Stimulated activated CD8-positive, alpha-beta memory T cell treated with anti-CD3 and anti-CD28 coated beads, Interleukin-4, amount 100 ng/mL, for 4 hours (primary cell): ENCODE measurements at places on chromosomes 12 and 14.

- DNase-seq: no peak
These were observed 874 bp downstream of the CDC42BPB start for GRCh38 chr14:103056322-103057027.

GRCh38 chr12:112023759-112024396 lies 10.7 kb downstream of the ERP29 start:
- DNase-seq: no peak

DNA sequence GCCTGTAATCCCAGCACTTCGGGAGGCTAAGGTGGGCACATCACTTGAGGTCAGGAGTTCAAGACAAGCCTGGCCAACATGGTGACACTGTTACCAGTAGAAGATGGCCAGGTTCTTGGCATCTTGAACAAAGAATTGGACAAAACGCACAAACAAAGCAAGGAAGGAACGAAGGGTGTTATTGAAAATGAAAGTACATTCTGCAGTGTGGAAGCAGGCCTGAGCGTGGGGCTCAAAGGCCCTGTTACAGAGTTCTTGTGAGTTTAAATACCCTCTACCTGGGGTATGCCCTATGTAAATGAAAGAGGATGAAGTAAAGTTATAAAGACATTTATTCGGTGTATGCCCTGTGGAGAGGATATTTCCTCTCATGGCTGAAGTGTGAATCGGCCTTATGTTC lies 20.8 kb upstream of the CDK17 start:
- no peak for DNase-seq

- DNase-seq: no peak
These were observed 378.1 kb downstream of the DAD1 start for GRCh38 chr14:22210906-22211305.

GRCh38 chr14:23094666-23095195 lies at the start of gene ACIN1:
Gene ACIN1 (minus strand): TSS chr14:23095136. CDS start chr14:23095112, 24 bp downstream.
- DNase-seq: peak; percentile 56

GRCh38 chr12:80053051-80053790 lies 46.1 kb upstream of the OTOGL start:
- DNase-seq: no peak

- no peak for DNase-seq
These were observed 218.6 kb upstream of the ATP2B1 start for GRCh38 chr12:89927226-89927698.

- no peak for DNase-seq
These were observed 268.9 kb upstream of the ATP2B1 start for GRCh38 chr12:89977405-89978085.

DNA sequence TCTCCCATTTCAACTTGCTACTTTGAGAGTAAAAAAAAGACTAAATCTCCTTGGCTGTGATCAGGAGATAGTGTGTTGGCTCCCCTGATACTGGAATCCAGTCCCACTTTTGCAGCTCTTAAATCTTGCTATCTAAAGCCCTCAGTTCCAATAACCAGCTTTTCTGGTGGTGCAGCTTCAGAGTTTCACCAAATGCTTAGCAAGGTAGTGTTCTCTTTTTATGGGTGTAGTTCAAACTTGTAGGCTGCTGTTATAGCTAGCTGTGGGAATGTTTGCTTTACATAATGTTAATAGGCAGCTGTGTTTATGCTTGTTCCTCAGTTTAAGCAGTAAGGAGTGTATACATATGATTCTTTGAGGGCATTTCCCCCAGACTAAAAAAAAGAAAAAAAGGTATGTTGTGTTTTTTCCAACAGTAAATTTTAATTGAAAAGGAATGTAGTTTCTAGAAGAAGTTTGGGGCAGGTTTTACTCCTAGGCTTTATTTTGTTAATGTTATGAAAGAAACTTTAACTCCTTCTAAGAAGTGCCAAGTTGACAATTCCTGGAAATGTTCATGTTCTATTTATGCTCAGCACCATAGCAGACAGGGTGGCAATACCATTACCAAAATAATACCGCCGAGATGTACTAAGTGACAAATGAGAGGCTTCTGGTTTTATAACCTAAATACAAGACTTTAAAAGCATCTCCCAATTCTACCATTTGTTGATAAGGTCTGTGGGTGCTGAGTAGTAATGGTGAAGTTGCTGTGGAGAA lies 12.1 kb downstream of the CRADD start:
- no peak for DNase-seq

GRCh38 chr14:68627868-68628604 lies 164.8 kb downstream of the ZFP36L1 start:
- DNase-seq: peak; percentile 24

GRCh38 chr14:78071016-78071549 lies 99.1 kb upstream of the NRXN3 start:
- DNase-seq: no peak

DNA sequence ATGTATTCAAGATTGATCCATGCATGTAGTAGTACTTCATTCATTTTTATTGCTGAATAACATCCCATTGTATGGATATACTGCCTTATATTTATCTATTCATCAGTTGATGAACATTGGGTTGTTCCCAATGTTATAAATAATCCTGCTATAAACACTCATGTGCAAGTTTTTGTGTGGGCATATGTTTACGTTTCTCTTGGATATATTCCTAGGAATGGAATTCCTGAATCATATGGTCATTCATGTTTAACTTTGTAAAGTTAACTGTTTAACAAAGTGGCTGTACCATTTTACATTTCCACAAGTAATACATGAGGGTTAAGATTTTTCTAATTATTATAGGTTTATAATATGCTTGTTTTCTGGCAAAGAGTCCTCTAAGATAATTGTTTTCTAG lies 1568.2 kb upstream of the SEL1L start:
- DNase-seq: no peak

DNA sequence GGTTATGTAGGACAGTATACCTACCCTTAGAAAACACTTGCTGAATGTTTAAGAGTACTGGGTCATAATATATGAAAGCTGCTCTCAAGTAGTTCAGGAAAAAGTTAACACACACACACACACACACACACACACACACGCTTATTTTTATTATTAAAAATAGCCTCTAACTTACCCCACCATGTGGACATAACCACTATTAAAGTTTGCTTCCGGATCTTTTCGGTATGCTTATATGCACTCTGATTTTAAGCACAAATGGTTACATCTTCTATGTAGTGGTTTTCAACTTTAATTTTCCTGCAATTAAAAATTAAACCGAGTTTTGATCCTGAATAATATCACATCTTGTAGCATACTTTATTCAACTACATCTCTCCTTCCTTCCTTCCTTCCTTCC lies 84.9 kb upstream of the TRAF3 start:
- DNase-seq: no peak

- no peak for DNase-seq
These were observed 47.6 kb upstream of the EIF5 start for GRCh38 chr14:103286460-103286859.

DNA sequence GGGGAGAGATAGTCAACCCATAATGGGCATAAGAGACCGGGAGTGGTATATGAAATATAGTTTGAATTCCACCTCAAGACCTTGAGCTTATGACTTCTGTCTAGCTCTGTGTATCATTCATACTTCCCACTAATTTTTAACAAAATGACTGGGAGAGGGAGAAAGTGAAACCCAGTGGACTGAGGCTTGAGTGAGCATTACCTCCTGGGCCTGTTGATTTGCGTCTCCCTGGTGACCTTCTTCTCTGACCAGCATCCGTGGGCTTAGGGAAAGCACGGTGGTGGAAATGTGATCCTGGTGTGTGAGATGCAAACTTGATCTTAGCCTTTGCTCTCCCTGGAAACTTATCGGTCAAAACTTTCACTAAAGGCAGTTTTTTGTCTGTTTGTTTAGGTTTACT lies 207.9 kb upstream of the BCL2L14 start:
- no peak for DNase-seq

DNA sequence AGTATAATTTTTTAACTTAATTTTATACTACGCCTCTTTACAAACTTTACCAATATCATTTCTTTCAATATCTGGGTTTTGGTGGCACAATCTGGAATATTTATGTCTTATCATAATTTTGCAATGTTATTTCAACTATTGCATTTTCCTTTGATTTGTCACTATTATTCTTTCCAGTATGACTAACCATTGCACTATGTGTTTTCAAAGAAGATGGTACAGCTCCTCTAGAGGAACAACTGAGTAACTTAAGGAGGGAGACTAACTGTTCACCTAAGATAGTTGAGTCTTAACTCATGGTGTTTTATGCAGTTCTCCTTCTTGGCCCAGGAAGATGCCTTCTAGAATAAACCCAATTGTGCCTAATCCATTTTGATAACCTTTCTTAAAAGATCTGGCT lies 60.5 kb upstream of the KIF21A start:
- no peak for DNase-seq

GRCh38 chr12:121165316-121165715 lies 32.6 kb downstream of the P2RX7 start:
- DNase-seq: no peak

DNA sequence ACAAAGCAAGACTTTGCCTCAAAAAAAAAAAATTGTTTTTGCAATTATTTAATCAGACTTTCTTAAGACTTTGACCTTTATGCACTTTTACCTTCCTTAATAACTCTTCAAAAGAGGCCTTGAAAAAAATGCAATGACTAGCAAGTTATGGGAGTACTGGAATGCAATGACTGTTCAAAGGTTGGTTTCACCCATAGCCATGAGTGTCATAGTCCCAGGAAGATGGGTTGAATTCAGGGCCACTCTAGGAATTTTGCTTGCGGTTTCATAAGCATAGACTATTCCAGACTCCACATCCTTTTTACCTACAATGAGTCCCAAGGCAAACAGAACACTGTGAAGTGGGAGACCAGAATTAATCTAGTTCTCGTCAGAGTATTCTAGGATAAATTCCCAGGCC lies 29.4 kb upstream of the DENND5B start:
- DNase-seq: no peak

GRCh38 chr14:61196792-61197191 lies 84.3 kb downstream of the TMEM30B start:
- DNase-seq: no peak

- no peak for DNase-seq
These were observed 49.5 kb downstream of the DCAF4 start for GRCh38 chr14:72975770-72976169.

- no peak for DNase-seq
These were observed 89.9 kb upstream of the DCN start for GRCh38 chr12:91272461-91273063.

DNA sequence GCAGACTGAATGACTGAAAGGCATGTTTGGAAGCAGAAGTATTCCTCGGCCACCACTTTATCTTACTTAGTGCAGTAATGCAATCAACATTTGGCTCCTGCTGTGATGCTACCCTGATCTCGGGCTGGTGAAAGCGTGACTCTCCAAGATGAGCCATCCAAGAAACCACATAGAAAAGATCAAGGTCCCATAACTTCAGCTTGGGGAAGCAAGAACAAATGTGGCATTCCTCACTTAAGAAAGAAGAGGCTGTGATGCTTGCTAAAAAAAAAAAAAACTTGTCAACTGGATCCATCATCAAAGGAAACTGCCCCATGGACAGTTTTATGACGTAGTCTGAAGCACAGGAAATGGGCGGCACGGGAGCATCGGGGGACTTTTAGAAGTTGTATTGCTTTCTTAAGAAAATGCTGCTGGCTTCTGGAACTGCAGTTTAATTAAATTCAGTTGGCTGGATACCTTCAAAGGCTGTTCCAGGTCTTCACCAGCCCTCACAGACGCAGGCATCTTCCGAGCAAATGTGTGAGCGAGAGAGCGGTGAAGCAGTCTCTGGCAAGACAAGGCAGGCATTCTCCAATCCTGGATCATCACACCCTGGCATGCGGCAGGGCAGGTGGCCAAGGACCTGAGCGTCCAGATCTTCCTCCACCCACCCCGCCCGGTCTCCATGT lies 38.2 kb upstream of the MAP1LC3B2 start:
- DNase-seq: no peak

DNA sequence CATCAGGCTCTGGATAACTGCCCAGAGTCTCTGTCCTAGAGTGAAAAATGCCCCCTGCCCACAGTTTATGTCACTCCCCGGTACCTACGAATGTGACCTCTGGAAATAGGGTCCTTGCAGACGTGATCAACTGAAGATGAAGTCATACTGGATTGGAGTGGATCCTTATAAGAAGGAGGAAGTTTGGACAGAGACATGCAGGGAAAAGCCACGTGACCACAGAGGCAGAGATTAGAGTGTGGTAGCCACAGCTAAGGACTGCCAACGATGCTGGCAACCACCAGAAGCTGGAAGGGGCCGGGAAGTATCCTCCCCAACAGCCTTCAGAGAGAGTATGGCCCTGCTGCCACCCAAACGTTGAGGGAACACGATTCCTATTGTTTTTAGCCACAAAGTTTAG lies 101.2 kb upstream of the NCOR2 start:
- no peak for DNase-seq

DNA sequence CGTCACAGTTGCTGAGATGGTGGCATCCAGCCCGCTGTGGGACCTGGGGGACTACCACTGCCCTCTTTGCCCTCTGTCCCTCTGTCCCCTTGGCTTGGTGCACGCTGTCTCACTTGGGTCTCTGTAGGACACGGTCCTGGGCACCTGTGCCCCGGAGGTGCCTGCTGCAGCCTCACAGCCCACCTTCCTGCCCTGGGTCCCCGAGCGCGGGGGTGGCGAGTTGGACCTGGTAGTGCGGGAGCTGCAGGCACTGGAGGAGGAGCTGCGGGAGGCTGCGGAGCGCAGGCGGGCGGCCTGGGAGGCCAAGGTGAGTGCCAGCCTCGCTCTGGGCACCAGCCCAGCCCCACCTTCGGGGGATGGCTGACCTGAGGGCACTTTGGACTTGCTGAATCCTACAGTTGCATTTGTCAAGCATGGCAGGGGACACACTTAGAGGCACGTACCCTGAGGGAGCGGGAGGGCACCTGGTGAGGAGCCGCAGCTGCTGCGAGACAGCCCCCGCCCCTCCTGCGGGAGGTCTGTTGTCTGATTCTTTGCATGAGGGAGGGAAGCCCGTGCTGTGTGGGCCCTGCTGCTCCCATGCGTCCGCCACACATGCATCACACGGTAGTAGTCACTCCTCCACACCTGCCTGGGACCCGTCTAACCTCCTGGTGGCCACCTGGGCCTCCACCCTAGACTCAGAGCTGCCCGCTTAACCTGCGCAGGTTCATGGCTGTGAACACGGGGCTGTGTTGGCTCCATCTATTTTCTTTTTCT lies 6.8 kb downstream of the TEDC1 start:
- no peak for DNase-seq

DNA sequence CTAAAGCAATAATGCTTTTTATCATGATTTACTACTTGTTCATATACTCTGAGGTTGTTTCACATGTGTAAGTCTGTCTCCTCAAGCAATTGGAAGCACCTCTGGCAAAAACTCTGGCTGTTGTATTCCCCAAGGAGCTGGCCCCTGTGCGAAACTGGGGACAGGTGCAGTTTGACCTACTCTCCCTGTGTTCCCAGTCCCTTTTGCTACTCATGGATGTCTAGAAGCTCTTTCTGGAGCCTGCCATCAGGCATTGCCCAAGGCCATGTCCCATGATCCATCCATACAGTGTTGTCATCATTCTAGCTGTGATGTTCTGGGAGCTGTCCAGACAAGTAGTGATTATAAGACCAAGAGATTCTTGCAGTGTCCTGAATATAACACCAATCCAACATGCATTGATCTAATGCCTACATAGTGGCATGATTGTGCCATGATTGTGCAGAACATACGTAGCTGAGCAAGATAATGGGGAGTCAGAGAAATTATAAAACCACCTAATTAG lies 14.9 kb downstream of the AKAP6 start:
- no peak for DNase-seq
